ENCODE measurements at places on chromosomes 1 and 21.

DNA sequence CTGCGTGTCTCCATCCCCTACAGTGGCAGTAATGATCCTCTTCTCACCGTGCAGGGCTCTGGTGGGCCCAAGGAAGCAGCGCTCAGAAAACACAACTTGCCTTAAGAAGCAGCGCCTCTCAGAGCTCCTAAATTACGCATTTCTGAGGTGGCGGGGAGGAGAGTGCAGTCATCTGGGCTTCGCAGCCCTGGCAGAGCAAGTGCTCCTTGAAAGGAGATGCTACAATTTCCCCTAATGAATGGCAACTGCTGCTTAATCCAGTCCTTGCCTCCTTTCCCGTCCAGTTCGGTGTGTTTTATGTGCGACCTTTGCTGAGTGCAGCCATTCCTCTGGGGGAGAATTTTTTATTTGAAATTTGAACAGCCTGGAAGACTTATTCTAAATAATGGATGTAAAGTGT, 287.3 kb downstream of the PTPRU start:
- no peak for DNase-seq

- no peak for DNase-seq
Observed at GRCh38 chr1:101907264-101907663, 89.5 kb downstream of the OLFM3 start.

- DNase-seq: peak; percentile 32
Observed at GRCh38 chr1:153490272-153491051, 30.0 kb upstream of the S100A7 start.

- DNase-seq: no peak
Observed at GRCh38 chr1:11774753-11775152, 12.8 kb downstream of the C1orf167 start.

GRCh38 chr1:234271243-234271606, 102.0 kb upstream of the COA6 start:
- DNase-seq: no peak

DNA sequence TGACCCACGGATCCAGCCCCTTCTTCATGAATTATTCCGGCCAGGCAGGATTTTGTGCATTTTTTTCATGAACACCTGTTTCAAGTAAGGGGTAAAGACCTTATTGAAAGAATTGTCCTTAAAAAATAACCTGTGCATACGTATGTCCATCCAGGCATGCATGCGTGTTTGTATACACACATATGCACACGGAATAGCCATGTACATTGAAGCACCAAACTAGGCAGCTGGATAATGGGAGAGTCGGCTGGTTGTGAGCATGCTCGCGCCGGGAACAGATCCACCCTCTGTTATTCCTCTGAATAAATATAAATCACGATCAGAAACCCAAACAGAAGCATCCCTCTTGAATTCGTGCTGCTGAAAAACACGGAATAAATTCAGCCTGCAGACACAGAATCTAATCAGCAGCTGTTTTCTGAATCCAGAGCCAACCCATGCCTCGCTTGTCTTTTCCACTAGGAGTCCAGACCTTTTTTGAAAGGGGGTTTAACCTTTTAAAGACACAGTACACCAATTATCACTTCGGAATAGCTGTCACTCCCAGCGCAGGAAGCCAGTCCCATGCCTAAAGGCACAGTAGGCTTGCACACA, at the start of gene HIVEP3:
HIVEP3 (minus strand) TSS at position 473 of the 594 bp plus-strand sequence.
- no peak for DNase-seq

GRCh38 chr1:88698764-88699163, 14.7 kb downstream of the PKN2 start:
- no peak for DNase-seq

GRCh38 chr1:153371231-153371630, 4.2 kb downstream of the S100A12 start:
- DNase-seq: no peak

DNA sequence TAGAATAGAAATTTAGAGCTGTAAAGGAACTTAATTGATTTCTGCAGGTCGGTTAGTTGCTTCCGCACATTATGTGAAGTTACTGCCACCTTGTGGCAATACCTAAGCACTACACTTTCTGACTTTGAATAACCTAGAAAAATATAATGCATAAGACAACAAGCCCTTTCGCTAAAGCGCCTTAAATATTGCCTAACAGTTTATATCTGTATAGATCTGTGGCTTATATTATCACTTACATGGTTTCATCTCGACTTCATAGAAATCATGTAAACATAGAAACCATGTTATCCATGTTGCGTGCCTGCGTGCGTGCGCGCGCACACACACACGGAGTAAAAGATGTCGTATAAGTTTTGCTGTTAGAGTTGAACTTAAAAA, 10.9 kb upstream of the IFI16 start:
- DNase-seq: peak; percentile 55

- no peak for DNase-seq
Observed at GRCh38 chr1:234624724-234625117, 14.7 kb upstream of the IRF2BP2 start.

GRCh38 chr1:1306661-1307260, 969 bp downstream of the ACAP3 start:
- DNase-seq: no peak

DNA sequence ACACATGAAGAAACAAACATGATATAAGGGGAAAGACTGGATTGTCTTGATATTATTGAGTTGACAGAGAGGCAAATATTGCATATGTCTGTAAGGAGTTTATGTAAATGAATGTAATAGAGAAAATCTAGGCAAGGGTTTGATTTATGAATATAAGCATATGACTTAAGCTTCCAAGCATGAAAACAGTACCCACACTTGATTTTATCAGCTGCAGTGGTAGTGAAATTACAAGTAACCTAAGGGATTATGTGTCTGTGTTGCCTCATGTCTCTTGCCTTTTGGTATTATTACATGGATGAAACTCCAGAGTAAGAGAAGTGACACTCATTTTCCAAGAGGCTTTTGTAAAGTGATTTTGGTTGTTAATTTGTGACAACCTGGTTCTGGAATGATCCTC, 1678.9 kb downstream of the KCNT2 start:
- DNase-seq: no peak

DNA sequence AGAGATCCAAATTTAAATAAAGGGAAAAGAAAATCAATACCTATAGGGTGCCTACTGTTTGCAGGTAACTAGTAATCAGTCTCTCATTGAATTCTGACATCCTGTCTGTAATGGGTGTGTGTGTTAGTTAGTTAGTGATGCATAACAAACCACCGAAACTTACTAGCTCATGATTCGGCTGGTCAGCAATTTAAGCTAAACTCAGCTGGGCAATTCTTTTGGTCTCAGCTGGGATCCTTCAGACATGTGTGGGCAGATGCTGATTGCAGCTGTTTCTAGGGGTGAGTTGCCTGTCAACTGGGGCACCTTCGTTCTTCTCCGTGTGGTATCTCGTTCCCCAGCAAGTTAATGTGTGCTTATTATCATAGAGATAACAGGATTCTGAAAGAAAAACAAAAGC, 40.2 kb upstream of the ZNF124 start:
- DNase-seq: no peak

GRCh38 chr1:245454051-245454450, 299.3 kb downstream of the KIF26B start:
- DNase-seq: no peak

DNA sequence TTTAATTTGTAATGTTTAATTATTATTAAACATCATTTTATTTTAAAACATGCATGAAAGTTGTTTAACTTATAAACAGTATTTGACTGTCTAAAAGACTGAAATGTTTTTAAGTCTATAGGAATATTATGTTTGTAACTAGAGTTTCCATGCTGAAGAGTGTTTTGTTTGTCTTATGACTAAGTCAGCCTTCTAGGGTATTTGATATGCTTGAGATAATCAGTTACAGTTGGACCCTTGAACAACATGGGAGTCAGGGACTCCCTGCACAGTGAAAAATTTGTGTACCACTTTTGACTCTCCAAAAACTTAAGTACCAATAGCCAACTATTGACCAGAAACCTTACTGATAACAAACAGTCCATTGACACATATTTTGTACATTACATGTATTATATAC, 45.5 kb upstream of the KANK4 start:
- no peak for DNase-seq

GRCh38 chr1:8370046-8370881, 52.4 kb downstream of the SLC45A1 start:
- DNase-seq: peak; percentile 77

GRCh38 chr1:244727871-244728474, 75.0 kb downstream of the DESI2 start:
- no peak for DNase-seq

DNA sequence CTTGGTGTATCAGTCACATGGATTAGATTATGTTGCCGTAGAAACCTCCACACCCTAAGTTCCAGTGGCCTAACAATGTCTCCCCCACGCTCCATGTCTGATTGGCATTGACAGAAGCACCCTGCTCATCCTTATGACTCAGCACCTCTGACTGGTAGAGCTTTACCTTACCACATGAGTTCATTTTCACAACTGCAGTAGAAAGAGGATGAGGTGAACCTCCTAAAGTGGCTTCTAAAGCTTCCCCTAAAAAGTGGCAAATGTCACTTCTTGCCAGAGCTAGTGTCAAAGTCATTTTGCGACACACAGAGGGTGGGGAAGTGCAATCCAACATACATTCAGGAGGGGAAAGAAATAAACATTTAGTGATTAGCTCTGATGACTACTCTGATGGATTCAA, 30.6 kb upstream of the LYPD8 start:
- DNase-seq: peak; percentile 57

- peak; percentile 79 for DNase-seq
Observed at GRCh38 chr1:156656806-156657740, 15.2 kb downstream of the BCAN start.

DNA sequence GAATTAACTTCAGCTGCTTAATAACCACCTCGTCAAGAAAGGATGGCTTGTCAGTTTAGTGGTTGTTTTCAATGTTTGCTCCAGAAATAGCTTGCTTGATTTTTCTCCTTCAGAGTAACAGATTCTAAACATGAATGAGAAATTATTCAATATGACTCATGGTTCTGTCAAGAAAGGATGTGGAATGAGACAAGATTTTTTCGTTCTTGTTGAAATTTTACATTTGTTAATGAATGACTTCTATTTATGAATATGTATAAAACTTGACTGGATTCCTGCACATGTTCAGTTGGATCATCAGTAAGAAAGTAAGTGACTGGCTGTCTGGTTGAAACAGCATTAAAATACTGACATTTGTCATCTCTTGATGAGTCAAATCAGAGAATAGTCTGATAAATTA, 38.3 kb downstream of the IFI44 start:
- no peak for DNase-seq

DNA sequence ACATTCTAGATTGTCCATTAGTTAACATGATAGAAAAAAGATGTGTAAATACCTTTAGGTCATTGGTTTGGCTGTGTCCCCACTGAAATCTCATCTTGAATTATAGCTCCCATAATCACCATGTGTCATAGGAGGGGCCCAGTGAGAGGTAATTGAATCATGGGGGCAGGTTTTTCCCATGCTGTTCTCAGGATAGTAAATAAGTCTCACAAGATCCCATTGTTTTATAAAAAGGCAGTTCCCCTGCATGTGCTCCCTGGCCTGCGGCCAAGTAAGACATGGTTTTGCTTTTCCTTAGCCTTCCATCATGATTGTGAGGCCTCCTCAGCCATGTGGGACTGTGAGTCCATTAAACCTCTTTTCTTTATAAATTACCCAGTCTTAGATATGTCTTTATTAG, 32.5 kb upstream of the SLC44A5 start:
- DNase-seq: no peak

- no peak for DNase-seq
Observed at GRCh38 chr1:47785561-47786271, 211.5 kb downstream of the TRABD2B start.

GRCh38 chr1:162276493-162276892, 100.2 kb downstream of the SPATA46 start:
- no peak for DNase-seq

DNA sequence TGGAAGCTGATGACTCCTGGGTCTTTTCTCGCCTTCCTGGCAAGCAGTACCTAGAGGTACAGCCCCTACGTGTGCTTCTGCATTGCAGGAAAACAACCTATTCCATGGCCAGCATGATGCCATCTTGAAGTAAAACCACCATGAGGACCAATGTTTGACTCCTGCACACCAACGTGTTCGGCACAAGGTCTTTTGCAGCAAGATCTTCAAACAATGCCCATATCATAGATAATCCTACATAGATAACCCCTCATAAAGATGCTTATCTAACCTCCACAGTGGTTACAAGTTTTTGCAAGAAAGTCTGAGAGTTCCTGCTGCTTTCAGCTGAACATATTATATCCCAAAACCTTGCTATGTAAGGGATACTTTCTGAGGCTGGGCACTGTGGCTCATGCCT, 141.1 kb upstream of the MAP1LC3C start:
- no peak for DNase-seq

DNA sequence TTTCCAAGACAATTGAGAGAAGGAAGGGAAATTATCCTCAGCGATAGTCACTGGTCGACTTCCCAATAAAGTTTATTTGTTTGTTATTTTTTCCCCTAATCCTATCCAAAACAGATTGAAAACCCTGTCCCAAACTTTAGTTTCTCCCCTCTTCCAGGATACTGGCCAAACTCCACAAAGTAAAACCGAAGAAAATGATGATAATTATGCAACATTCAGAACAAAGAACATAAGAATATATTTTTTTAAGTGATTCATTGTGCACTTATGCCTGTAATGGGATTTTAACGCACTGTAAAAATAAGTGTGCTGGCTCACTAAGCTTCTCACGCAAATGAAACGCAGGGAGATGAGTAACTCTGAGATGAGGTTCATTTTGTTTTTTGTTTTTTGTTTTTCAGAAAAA, 6.0 kb downstream of the GLIS1 start:
- DNase-seq: no peak

DNA sequence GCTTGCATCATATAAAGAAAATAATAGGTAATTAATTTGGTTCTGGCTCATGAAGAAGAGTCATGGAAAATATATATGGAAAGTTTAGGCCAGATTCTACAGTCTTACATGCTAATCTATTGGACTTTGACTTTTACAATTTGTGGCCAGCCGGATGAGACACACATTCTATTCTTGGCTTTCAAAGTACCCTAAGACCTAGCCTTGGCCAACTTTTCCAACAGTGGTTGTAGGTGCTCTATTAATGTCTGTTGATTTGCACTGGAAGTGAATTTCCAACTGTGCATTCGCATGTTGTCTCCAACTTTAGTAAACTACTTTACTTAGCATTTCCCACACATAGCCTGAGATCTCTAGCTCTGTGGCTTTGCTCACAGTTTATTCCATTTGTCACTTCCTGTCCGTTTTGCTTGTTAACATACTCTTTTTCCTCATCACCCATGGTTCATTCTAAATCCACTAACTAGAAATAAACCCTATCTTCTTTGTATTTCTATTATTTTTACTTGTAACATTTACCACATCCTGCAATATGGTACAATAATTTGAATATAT, 644.0 kb downstream of the PTPRC start:
- no peak for DNase-seq

GRCh38 chr21:34814529-34814951, 145.7 kb downstream of the CLIC6 start:
- no peak for DNase-seq

DNA sequence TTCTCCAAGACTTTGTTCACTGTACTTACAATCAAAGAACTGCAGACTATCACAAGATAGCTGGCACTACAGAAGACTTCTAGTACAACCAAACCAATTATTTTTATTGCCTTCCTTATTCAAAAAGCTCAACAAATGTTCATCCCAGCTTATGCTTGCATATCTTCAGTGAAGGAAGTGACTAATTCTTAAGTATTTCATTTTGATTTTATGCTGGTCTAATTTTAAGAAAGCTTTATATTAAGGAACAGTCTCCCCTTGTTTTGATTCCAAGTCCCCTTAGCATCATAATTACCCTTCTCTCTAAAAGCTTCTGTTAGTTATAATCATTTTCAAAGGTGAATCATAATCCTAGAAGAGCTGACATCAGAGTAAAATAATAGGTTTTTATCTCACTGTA, 132.9 kb downstream of the LRRIQ3 start:
- DNase-seq: no peak
